ENCODE measurements at places on chromosomes 16 and 17. TPM values are rescaled to one million over a fixed set of nuclear protein-coding genes. Genes with fewer than 3 reads are reported as not detected.

- no peak for DNase-seq
- H3K27me3 ChIP-seq, result peaks cover 18% of the 10 kb centered on the region
- no peaks in the 10 kb centered on the region for H3K36me3 ChIP-seq
- H3K27ac ChIP-seq, result no peak overlapping the region
- H3K4me1 ChIP-seq, result peaks cover 15% of the 10 kb centered on the region
These were observed 2.7 kb upstream of the WFDC1 start for GRCh38 chr16:84292011-84292410.

GRCh38 chr16:8182761-8183160 is 407.6 kb downstream of the TMEM114 start:
- no peak overlapping the region for H3K27ac ChIP-seq
- H3K4me3 ChIP-seq, result no peak overlapping the region
- H3K36me3 ChIP-seq, result no peaks in the 10 kb centered on the region
- no peaks in the 10 kb centered on the region for H3K27me3 ChIP-seq

- H3K27me3 ChIP-seq, result no peaks in the 10 kb centered on the region
- no peak overlapping the region for H3K4me3 ChIP-seq
- DNase-seq, result no peak
- no peaks in the 10 kb centered on the region for H3K36me3 ChIP-seq
- H3K27ac ChIP-seq, result no peak overlapping the region
These were observed 61.2 kb downstream of the SPACA3 start for GRCh38 chr17:33052856-33053255.

GRCh38 chr17:18324140-18325050 is 9.3 kb downstream of the SMCR8 start:
- H3K36me3 ChIP-seq, result peaks cover 79% of the 10 kb centered on the region
- DNase-seq, result no peak
- peak overlapping the region; percentile 21 for H3K27ac ChIP-seq
- peaks cover 36% of the 10 kb centered on the region for H3K4me1 ChIP-seq

Gene DNAAF1
- polyA plus RNA-seq, result 14.6 TPM

GRCh38 chr17:1783271-1783670 is 21.4 kb downstream of the SERPINF1 start:
- peak overlapping the region; percentile 12 for H3K4me3 ChIP-seq
- peaks cover 29% of the 10 kb centered on the region for H3K4me1 ChIP-seq
- DNase-seq, result peak; percentile 50
- H3K27ac ChIP-seq, result peak overlapping the region; percentile 93
- H3K36me3 ChIP-seq, result peaks cover 8% of the 10 kb centered on the region
- H3K27me3 ChIP-seq, result no peaks in the 10 kb centered on the region

Gene CCL7
- not detected for polyA plus RNA-seq

- no peaks in the 10 kb centered on the region for H3K27me3 ChIP-seq
- peak overlapping the region; percentile 85 for H3K27ac ChIP-seq
- H3K36me3 ChIP-seq, result no peaks in the 10 kb centered on the region
- DNase-seq, result peak; percentile 81
- H3K4me3 ChIP-seq, result peak overlapping the region; percentile 41
These were observed 104.3 kb downstream of the PHKB start for GRCh38 chr16:47565454-47565853.

DNA sequence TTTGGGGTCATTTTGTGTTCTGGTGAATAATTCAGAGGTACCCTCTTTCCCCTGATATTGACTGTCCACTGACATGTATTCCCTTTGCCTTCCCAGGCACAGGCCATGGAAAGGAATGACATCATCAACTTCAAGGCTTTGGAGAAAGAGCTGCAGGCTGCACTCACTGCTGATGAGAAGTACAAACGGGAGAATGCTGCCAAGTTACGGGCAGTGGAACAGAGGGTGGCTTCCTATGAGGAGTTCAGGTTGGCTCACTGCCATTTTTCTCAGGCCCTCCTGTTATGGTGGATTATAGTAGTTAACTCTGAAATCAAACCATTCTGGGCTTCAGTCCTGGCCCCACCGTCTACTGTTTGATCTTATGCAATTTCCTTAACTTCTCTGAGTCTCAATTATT is 1.6 kb upstream of the EFTUD2 start:
- H3K27me3 ChIP-seq, result no peaks in the 10 kb centered on the region
- peaks cover 2% of the 10 kb centered on the region for H3K36me3 ChIP-seq
- peak overlapping the region; percentile 14 for H3K27ac ChIP-seq
- no peak overlapping the region for H3K4me3 ChIP-seq

- no peak overlapping the region for H3K4me3 ChIP-seq
- no peaks in the 10 kb centered on the region for H3K36me3 ChIP-seq
- no peaks in the 10 kb centered on the region for H3K4me1 ChIP-seq
- no peak overlapping the region for H3K27ac ChIP-seq
These were observed 36.8 kb downstream of the ASPA start for GRCh38 chr17:3512505-3513171.

Gene CDYL2
- 0.42 TPM for polyA plus RNA-seq

- H3K27me3 ChIP-seq, result no peaks in the 10 kb centered on the region
- no peak for DNase-seq
- no peak overlapping the region for H3K4me3 ChIP-seq
- no peak overlapping the region for H3K27ac ChIP-seq
- H3K36me3 ChIP-seq, result peaks cover 12% of the 10 kb centered on the region
These were observed 30.2 kb upstream of the MRPS23 start for GRCh38 chr17:57880086-57880456.

- no peak overlapping the region for H3K27ac ChIP-seq
- H3K27me3 ChIP-seq, result no peaks in the 10 kb centered on the region
- H3K36me3 ChIP-seq, result no peaks in the 10 kb centered on the region
- DNase-seq, result no peak
- no peaks in the 10 kb centered on the region for H3K4me1 ChIP-seq
These were observed 51.3 kb downstream of the ZFP90 start for GRCh38 chr16:68590201-68590994.

Gene PRSS36
- 3.1 TPM for polyA plus RNA-seq

DNA sequence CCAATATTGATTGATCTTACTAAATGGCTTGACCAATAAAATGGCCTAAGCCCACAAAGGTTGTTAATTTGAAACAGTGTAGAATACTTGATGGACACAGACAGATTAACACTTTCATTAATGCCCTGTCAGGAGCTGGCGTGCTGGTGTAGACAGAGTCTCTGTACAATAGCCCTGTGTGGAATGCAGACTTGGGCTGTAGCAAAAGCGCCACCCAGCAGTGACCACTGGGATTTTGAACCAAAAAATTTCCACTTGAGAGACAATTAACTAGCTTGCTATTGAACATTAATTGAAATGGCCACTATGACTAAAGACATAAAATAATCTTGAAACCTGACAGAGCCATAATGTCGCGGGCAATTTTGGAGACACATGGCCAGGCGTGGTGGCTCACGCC is 19.7 kb upstream of the GUCY2D start:
- H3K4me1 ChIP-seq, result peaks cover 12% of the 10 kb centered on the region
- H3K36me3 ChIP-seq, result no peaks in the 10 kb centered on the region
- DNase-seq, result no peak
- H3K27ac ChIP-seq, result no peak overlapping the region

Gene TBC1D3C
- not detected for polyA plus RNA-seq

DNA sequence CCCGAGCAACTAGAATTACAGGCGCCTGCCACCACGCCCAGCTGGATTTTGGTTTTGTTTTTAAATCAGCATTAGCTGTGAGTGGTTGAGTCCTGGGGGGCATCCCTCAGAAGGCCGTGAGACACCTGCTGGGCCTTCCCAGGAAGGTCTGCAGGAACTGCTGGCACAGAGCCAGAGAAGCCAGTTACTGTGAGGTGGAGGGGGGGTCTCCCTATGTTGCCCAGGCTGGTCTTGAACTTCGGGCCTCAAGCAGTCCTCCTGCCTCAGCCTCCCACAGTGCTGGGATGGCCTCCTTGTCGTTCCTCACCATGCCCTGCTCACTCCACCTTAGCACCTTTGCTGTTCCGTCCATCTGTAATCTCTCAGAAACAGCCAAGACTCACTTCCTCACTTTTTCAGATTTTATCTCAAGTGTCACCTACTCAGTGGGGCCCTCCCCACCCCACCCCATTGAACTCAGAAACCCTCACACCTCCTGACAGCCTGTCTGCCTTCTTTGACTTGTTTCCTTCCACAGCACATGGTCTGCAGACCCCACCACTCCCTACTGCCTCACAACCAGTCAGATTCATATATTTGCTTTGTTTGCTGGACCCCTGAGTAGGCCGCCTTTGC is 62.3 kb downstream of the WSB1 start:
- no peaks in the 10 kb centered on the region for H3K36me3 ChIP-seq
- no peak overlapping the region for H3K4me3 ChIP-seq
- no peak overlapping the region for H3K27ac ChIP-seq

Gene STX1B
- 1.7 TPM for polyA plus RNA-seq

Gene SEPTIN12
- not detected for polyA plus RNA-seq

- no peak overlapping the region for H3K4me3 ChIP-seq
- DNase-seq, result no peak
- no peak overlapping the region for H3K27ac ChIP-seq
- no peaks in the 10 kb centered on the region for H3K27me3 ChIP-seq
- no peaks in the 10 kb centered on the region for H3K4me1 ChIP-seq
- H3K36me3 ChIP-seq, result no peaks in the 10 kb centered on the region
These were observed 13.2 kb upstream of the RPTOR start for GRCh38 chr17:80531400-80531799.

GRCh38 chr17:11916091-11916490 is 81.2 kb downstream of the ZNF18 start:
- H3K4me1 ChIP-seq, result no peaks in the 10 kb centered on the region
- H3K27me3 ChIP-seq, result no peaks in the 10 kb centered on the region
- H3K36me3 ChIP-seq, result no peaks in the 10 kb centered on the region
- H3K27ac ChIP-seq, result no peak overlapping the region

DNA sequence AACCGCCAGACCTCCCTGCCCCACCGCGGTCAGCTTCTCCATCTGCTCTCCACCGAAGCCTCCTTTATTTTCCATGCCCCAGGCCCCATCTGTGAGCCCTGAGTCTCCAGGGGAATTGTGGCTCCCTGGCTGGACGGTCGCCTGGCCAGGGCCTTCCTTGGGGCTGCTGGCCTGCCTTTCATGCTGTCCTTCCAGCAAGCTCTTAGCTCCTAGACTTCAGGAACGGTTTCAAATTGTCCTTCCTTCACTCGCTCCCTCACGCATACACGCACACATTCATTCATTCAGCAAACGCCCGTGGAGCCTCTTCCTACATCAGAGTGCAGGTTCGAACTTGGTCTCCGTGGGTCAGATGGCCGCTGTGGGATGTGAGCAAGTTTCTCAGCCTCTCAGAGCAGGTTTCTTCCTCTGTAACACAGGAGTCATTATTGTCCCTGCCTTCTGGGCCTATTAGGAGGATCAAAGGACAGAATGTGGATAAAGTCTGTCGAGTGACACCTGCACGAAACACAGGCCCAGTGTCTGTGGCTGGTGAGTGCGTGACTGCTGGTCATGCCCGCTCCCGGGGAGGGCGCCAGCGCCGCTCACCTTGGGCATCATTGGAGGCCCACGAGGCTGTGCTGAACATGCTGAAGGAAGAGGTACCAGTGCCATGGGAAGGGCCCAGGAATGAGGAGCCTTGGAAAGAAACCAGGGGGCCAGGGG is 18.7 kb upstream of the GSE1 start:
- H3K36me3 ChIP-seq, result peaks cover 20% of the 10 kb centered on the region
- no peak overlapping the region for H3K27ac ChIP-seq
- H3K27me3 ChIP-seq, result no peaks in the 10 kb centered on the region
- H3K4me3 ChIP-seq, result no peak overlapping the region

- no peaks in the 10 kb centered on the region for H3K27me3 ChIP-seq
- H3K27ac ChIP-seq, result no peak overlapping the region
- no peak overlapping the region for H3K4me3 ChIP-seq
- no peaks in the 10 kb centered on the region for H3K4me1 ChIP-seq
- DNase-seq, result no peak
- H3K36me3 ChIP-seq, result no peaks in the 10 kb centered on the region
These were observed 84.5 kb upstream of the ZNF469 start for GRCh38 chr16:88298181-88298832.

Gene RNF112
- 0.56 TPM for polyA plus RNA-seq

GRCh38 chr17:57470906-57471305 is 214.6 kb downstream of the MSI2 start:
- no peak overlapping the region for H3K4me3 ChIP-seq
- no peaks in the 10 kb centered on the region for H3K4me1 ChIP-seq
- DNase-seq, result no peak
- H3K27me3 ChIP-seq, result no peaks in the 10 kb centered on the region
- no peaks in the 10 kb centered on the region for H3K36me3 ChIP-seq
- H3K27ac ChIP-seq, result no peak overlapping the region

GRCh38 chr16:85686912-85687591 is 1.7 kb downstream of the GINS2 start:
- H3K4me1 ChIP-seq, result peaks cover 16% of the 10 kb centered on the region
- no peaks in the 10 kb centered on the region for H3K27me3 ChIP-seq
- no peak for DNase-seq
- H3K27ac ChIP-seq, result no peak overlapping the region

Gene MT4
- not detected for polyA plus RNA-seq

Gene CDH11
- not detected for polyA plus RNA-seq

Gene KRT31
- polyA plus RNA-seq, result not detected

GRCh38 chr17:57785022-57785421 is 39.9 kb upstream of the CCDC182 start:
- no peak overlapping the region for H3K4me3 ChIP-seq
- H3K4me1 ChIP-seq, result peaks cover 15% of the 10 kb centered on the region
- H3K27ac ChIP-seq, result no peak overlapping the region
- H3K27me3 ChIP-seq, result no peaks in the 10 kb centered on the region
- no peaks in the 10 kb centered on the region for H3K36me3 ChIP-seq
- no peak for DNase-seq

- H3K36me3 ChIP-seq, result peaks cover 80% of the 10 kb centered on the region
- no peaks in the 10 kb centered on the region for H3K4me1 ChIP-seq
- H3K27me3 ChIP-seq, result no peaks in the 10 kb centered on the region
- H3K4me3 ChIP-seq, result no peak overlapping the region
These were observed 37.9 kb downstream of the SIAH1 start for GRCh38 chr16:48347191-48347865.

GRCh38 chr17:77281904-77282367 is 141.2 kb downstream of the SEC14L1 start:
- peaks cover 36% of the 10 kb centered on the region for H3K27me3 ChIP-seq
- no peak overlapping the region for H3K4me3 ChIP-seq
- no peak overlapping the region for H3K27ac ChIP-seq
- H3K4me1 ChIP-seq, result peaks cover 47% of the 10 kb centered on the region
- no peak for DNase-seq

DNA sequence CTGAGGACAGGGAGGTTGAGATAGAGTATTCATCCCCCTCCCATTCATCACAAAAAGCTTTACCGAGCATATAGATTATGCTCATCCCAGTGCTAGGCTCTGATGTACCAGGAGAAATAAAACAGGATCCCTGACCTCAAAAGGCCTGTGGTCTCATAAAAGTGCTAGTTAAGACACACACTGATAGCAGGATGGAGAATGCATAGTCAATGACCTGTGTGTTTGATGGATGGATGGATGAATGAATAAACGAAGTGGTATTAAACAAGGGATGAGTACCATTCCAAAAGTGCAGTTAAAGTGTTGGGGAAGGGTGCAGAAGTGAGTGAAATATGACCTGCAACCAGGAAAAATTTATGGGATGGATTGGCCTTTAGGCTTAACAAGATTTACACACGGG is 133.9 kb upstream of the NUDT7 start:
- no peak for DNase-seq
- H3K4me1 ChIP-seq, result peaks cover 3% of the 10 kb centered on the region
- no peaks in the 10 kb centered on the region for H3K36me3 ChIP-seq
- H3K27me3 ChIP-seq, result no peaks in the 10 kb centered on the region
- no peak overlapping the region for H3K4me3 ChIP-seq
- H3K27ac ChIP-seq, result no peak overlapping the region

Measured in CD14-positive monocyte (primary cell).